ENCODE measurements at places on chromosomes 3 and 15. TPM values are rescaled to one million over a fixed set of nuclear protein-coding genes. Genes with fewer than 3 reads are reported as not detected.

GRCh38 chr3:187062526-187063177 is 76.6 kb downstream of the RPL39L start:
- no peak for ATAC-seq
- no peak overlapping the region for H3K4me3 ChIP-seq
- H3K27me3 ChIP-seq: no peaks in the 10 kb centered on the region
- H3K27ac ChIP-seq: no peak overlapping the region

FAM81A gene
- 1.2 TPM for total RNA-seq

- H3K36me3 ChIP-seq: no peaks in the 10 kb centered on the region
- no peaks in the 10 kb centered on the region for H3K27me3 ChIP-seq
- no peak overlapping the region for H3K27ac ChIP-seq
- no peaks in the 10 kb centered on the region for H3K4me1 ChIP-seq
- H3K4me3 ChIP-seq: no peak overlapping the region
- no peak for ATAC-seq
Measured at GRCh38 chr3:166582236-166582635, 745.0 kb upstream of the BCHE start.

TIPIN gene
- total RNA-seq: 9.1 TPM

DNA sequence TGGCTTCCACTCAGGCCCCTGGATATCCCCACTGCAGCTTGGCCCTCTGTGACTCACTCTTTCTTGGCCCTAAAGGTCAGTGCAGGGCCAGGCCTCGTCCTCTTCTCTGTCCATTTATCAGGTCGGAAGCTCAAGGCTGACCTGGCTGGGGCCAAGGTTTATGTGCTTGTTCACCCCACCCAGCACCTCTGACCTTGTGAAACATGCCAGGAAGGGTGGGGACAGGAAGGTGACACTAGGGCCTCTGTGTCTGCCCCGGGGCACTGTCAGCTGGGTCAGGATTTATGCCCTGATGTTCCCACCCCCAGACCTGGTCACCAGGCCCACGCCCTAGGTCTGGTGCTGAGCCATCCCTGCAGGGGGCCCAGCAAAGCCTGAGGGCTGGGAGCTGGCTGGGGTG is 103.8 kb downstream of the FBLN2 start:
- no peak overlapping the region for H3K27ac ChIP-seq
- peaks cover 14% of the 10 kb centered on the region for H3K4me1 ChIP-seq
- no peak for ATAC-seq
- H3K4me3 ChIP-seq: no peak overlapping the region

Measured in gastroesophageal sphincter (tissue), 4 donors.